Breast epithelium (tissue), 4 donors: ENCODE measurements at places on chromosomes 1 and 21.

DNA sequence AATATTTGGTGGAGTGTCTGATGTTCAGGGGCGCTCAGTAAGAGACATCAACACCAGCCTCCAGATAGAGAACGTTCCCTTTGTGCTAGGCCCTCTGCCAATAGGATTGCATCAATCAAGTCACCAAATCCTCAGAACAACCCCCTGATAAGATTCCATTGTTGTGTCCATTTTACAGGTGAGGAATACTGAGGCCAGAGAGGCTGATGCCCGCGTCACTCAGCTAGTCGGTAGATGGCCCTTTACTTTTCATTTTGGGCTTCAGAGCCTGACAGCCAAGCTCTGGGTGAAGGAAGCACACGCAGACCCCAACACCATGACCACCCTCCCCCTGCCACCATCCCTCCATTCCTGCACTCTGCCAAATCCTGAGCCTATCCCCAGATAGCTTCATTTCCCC lies 406.2 kb downstream of the PTPRU start:
- no peak for DNase-seq

DNA sequence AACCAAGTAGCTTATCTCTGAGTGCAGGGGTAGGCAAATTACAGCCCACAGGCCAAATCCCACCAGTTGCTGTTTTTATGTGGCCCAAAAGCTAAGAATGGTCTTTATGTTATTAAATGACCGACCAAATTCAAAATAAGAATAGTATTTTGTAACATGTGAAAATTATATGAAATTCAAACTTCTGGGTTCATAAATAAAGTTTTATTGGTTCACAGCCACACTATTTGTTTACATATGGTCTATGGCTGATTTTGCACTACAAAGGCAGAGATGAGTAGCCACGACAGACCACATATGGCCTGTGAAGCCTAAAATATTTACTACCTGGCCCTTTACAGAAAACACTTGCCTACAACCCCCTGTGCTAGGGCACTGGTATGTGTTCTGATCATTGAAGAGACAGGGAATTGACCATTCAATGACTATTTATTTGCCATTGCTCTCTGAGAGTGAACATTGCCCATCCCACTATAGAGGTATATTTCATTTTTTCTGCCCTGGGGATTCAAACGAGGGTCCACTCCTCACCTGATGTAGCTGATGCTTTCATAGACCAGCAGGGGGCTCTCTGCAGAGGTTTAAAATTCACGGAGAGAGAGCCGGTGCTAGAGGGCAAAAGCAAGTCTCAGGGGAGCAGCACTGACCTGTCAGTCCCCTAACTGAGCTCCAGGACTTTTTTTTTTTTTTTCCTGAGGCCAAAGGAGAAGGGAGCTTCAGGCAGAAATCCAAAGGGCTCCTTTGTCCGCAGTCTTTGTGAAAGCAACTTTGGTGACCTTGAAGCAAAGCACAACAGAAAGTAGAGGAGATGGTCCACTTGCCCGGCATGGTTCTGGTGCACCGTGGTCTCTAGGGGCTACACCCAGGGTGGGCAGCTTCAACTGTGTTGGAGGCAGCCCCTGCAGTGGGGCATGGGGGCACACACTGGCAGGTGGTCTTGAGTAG lies 7.3 kb upstream of the GNL2 start:
- DNase-seq = no peak

GRCh38 chr1:206969090-206969489 lies 1.2 kb downstream of the FCAMR start:
- no peak for DNase-seq

DNA sequence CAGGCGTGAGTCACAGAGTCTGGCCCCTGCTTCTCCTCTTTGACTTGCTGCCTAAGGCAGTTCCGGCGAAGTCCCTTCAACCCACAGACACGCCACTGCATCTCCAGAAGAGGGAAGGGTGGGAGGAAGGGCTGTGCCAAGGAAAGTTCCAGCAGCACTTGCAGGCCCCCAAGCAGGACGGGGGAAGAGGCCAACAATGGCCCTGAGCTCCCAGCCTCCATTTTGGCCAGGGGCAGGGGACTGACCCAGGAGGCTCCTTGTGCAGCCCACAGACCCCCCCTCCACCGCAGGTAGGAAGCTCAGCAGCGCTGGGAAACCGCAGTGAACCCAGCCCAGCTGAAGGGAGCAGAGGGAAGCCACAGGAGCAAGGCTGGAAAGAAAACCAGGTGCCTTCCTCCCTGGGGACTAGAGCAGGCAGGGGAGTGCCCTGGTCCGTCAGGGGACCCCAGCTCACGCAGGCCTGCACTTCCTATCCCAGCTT lies 35.4 kb downstream of the ACOT7 start:
- DNase-seq = no peak

GRCh38 chr1:187763465-187763864 lies 934.7 kb downstream of the PLA2G4A start:
- DNase-seq = no peak

DNA sequence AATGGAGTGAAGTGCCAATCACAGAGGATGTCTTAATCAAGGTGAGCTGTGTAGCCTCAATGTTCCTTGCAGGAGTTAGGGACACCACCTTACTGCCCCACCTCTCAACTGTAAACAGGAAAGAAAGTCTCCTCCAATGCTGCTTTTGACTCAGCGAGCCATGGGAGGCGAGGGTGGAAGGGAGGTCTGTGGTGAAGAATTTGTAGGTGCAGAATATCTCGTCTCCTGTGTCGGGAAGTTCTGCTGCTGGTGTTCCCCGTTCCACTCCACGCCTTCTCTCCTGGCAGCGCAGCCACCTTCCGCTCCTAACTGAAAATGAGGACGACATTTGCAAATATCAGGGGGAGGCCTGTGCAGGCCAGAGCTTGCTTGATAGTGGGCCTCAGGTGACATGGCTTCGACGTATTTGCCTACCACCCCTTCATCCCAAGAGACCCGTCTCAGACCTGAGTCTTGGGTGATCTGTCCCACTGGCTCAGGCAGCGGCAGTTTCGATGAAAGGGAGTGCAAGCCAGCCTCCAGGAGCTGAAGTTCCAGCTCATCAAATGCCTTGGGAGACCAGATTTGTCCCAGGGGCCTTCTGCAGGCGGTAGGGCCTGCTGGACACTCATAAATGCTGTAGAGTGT lies 368.3 kb upstream of the C1orf174 start:
- no peak for DNase-seq

DNA sequence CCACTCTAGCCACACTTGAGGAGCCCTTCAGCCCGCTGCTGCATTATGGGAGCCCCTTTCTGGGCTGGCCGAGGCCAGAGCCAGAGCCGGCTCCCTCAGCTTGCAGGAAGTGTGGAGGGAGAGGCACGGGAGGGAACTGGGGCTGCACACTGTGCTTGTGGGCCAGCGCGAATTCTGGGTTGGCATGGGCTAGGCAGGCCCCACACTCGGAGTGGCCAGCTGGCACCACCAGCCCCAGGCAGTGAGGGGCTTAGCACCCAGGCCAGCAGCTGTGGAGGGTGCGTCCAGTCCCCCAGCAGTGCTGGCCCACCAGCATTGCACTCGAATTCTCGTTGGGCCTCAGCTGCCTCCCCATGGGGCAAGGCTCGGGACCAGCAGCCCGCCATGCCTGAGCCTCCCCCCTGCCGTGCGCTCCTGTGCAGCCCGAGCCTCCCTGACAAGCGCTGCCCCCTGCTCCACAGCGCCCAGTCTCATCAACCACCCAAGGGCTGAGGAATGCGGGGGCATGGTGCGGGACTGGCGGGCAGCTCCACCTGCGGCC lies 785.9 kb upstream of the TPTE start:
- no peak for DNase-seq

GRCh38 chr1:54517496-54517895 lies 30.5 kb upstream of the ACOT11 start:
- DNase-seq = no peak

- DNase-seq = no peak
Observed at GRCh38 chr1:245622332-245623014, 467.7 kb downstream of the KIF26B start.

GRCh38 chr1:66317248-66317515 lies 216.8 kb upstream of the SGIP1 start:
- no peak for DNase-seq

DNA sequence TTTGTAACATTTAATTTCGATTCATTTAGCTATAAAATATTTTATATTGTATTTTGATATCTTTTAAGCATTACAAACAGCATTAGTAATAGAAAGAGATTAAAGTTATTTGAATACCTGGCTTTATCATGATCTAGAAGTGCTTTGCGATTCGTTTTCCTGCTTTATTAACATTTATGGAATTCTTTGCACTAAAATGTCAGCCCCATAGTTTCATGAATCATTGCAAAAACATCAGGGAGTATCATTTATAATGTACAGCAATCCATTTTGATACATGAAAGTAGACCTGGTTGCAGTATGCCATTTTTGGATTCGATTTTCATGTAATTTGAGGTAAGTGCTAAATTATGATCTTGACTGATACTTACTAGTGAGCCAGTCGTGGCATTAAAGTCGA lies 108.0 kb upstream of the DPYD start:
- no peak for DNase-seq

- DNase-seq = no peak
Observed at GRCh38 chr1:38815903-38816627, 43.5 kb downstream of the RRAGC start.

- no peak for DNase-seq
Observed at GRCh38 chr21:36535618-36536241, 55.8 kb upstream of the CLDN14 start.

GRCh38 chr1:229864686-229865230 lies 202.3 kb upstream of the GALNT2 start:
- DNase-seq = no peak

DNA sequence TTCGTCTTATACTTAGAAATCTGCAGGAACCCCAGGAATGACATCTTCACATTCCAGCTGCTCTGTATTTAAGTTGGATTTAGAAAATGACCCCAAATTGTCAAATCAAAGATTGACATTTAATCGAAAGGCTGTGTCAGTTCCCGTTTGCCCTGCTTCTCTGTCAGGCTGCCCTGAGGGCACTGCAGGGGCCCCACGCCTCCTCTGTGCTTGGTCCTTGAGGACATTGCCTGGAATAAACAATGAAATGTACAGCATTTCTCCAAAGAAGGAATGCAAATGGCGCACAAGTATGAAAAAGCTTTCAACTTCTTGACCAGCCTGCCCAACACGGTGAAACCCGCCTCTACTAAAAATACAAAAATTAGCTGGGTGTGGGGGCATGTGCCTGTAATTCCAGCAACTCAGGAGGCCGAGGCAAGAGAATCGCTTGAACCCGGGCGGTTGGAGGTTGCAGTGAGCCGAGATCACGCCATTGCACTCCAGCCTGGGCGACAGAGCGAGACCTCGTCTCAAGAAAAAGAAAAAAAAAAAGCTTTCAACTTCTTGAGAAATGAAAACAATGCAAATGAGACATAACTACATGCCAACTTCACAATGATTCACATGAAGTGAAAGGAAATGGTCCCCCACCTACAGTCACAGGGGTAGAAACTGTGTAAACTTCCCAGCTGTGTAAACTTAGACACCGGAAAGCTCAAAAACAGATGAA lies 3.0 kb downstream of the TMPRSS3 start:
- DNase-seq = no peak

- no peak for DNase-seq
Observed at GRCh38 chr1:41101076-41101475, 79.6 kb upstream of the SLFNL1 start.

- no peak for DNase-seq
Observed at GRCh38 chr21:33070998-33071769, 1.2 kb downstream of the OLIG1 start.

GRCh38 chr1:10714337-10715114 lies 81.9 kb downstream of the CASZ1 start:
- no peak for DNase-seq

- no peak for DNase-seq
Observed at GRCh38 chr1:4170548-4171340, 270.7 kb upstream of the C1orf174 start.
